AG08396 (cell line): ENCODE measurements at places on chromosomes 13 and 19.

GRCh38 chr13:25493931-25494640, 122.3 kb downstream of the ATP8A2 start:
- no peak for DNase-seq

DNA sequence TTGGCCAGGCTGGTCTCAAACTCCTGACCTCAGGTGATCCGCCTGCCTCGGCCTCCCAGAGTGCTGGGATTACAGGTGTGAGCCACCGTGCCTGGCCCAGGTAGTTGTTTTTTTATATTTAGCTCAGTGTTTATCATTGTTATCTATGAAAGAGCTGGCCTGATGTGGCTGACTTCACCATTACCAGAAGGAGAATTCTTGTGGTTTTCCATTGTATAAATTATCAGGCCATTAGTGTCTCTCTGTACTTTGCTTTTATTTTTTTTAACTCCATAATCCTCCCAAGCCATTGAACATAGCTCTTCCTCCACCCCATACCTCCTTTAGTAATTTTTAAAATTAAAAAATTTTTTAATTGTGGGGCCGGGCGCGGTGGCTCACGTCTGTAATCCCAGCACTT, 24.2 kb downstream of the CERS4 start:
- DNase-seq, result no peak

DNA sequence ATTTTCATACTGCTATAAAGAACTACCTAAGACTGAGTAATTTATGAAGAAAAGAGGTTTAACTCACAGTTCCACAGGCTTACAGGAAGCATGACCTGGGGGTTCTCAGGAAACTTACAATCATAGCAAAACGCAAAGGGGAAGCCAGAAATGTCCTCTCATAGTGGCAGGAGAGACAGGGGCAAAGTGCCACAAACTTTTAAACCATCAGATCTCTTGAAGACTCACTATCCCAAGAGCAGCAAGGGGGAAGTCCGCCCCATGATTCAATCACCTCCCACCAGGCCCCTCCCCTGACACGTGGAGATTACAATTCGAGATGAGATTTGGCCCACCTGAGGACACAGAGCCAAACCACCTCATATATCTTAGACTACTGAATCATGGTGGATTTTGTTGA, 198.7 kb downstream of the KCTD12 start:
- DNase-seq, result no peak

GRCh38 chr19:51754109-51754508, 2.4 kb upstream of the FPR1 start:
- DNase-seq, result no peak

- no peak for DNase-seq
Measured at GRCh38 chr13:112995395-112996191, 26.6 kb downstream of the MCF2L start.

DNA sequence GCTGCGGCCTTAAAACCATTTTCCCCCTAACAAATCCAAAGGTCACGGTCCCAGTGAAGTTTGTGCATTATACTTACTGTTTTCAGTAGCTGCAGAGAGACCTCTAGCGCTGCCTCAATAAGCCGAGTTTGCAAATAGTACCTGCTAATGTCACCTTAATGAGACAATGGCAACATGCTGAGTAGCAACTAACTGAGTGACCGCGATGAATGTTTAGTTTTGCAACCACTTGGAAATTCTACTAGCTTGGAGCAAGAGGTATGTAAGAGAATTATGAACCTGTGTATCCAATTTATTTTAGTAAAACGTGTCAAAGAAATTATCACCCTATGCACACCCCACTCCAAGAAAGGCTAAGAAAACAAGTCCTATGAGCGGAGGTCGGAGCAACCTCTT, 1.2 kb downstream of the KPNA3 start:
- no peak for DNase-seq

GRCh38 chr13:21616880-21617279, 12.9 kb upstream of the MICU2 start:
- DNase-seq, result no peak

GRCh38 chr19:17109962-17110598, 34.5 kb downstream of the MYO9B start:
- no peak for DNase-seq

DNA sequence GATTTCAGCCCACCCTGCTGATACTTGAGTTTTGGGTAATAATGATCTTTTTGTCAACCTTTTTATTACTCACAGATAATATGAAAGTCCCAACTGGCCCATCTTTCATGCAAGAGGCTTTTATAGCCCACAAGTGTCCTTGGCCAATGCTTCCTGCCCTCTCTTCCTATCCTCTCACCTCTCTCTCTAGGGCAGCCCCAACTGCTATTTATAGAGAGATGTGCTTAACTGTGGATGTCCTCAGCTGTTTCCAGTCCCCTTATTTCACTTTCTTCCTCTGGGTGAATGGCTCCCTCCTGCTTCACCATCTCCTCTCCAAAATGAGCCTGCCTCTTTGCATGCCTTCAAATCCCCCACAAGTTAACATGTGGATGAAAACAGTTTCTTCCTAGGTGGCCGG, 27.4 kb downstream of the ARHGEF7 start:
- no peak for DNase-seq

GRCh38 chr13:80314711-80315653, 25.9 kb downstream of the SPRY2 start:
- no peak for DNase-seq

GRCh38 chr13:101417043-101417406, 717 bp upstream of the NALCN start:
- DNase-seq, result peak; percentile 21

DNA sequence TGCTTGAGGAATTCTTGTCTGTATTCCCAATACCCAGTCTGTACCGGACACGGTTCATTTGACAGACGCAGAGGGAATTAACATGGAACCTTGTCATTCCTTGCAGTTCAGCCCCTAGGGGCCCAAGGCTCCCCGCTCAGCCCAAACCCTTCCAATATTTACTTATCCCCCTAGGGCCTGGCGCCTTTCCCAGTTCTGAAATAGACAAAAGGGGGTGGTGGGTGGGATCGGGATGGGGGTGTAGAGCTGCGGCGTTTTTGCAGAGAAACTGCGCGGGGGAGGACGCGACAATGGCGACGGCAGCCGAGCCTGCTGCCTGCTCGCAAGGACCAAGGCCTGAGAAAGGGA, 583 bp downstream of the AKAP8L start:
- peak; percentile 46 for DNase-seq

DNA sequence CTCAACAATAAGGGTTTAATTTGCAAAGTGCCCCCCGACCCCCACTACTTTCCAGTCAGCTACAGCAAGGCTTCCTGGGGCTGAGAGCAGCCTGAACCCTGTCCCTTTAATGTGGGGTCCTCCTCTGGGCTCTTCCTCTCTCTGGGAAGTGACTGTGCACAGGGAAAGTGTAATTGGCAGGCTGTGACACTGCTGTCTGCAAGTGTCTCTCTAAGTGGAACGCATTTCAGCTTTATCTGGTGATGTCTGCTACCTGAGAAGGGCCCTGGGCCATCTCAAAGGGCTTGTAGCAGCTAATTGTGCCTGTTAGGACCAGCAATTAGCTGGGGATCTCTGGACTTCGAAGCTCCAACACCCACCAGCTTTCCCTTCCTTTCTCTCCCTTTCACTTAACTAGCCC, 406.6 kb downstream of the TSHZ3 start:
- DNase-seq, result no peak

- DNase-seq, result no peak
Measured at GRCh38 chr19:1675633-1676350, 23.4 kb upstream of the TCF3 start.

DNA sequence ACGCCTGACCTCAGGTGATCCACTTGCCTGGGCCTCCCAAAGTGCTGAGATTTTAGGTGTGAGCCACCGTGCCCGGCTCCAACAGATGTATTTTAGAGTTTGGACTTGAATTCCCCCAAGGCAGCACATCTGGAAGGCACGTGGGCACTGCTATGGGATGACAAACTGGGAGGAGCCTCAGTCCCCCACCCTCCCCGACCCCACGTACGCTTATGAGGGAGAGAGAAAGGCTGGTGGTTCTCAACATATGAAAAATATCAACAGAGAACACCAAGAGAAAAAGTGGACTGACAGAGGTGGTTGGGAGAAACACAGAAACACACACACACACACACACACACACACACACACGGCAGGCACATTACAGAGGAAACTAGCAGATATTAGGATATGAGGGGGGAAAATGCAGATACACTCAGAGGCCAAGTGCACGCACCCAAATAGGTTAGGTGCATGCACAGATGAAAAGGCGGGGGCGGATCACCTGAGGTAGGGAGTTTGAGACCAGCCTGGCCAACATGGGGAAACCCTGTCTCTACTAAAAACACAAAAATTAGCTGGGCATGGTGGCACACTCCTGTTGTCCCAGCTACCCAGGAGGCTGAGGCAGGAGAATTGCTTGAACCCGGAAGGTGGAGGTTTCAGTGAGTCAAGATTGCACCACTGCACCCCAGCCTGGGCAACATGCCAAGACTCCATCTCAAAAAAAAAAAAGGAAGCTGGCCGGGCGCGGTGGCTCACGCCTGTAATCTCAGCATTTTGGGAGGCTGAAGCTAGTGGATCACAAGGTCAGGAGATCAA, 3.2 kb downstream of the STX10 start:
- DNase-seq, result no peak

DNA sequence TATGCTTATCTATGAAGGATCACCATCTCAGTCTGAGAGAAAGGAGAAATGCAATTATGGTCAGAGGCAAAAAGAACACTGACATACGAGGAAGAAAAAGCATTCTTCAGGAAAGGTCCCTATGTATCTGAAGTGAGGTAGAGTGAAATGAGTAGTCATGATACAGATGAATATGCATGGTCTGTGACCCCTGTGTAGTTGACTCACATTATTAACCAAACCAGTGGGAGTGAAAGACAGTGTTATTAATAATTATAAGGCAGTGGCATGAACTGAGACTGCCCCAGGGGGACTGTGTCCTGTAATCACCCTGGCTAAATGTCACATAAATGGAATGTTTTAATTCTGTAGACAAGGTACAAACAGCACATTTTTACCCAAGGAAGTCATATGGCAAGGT, 1320.2 kb upstream of the PCDH9 start:
- DNase-seq, result no peak

DNA sequence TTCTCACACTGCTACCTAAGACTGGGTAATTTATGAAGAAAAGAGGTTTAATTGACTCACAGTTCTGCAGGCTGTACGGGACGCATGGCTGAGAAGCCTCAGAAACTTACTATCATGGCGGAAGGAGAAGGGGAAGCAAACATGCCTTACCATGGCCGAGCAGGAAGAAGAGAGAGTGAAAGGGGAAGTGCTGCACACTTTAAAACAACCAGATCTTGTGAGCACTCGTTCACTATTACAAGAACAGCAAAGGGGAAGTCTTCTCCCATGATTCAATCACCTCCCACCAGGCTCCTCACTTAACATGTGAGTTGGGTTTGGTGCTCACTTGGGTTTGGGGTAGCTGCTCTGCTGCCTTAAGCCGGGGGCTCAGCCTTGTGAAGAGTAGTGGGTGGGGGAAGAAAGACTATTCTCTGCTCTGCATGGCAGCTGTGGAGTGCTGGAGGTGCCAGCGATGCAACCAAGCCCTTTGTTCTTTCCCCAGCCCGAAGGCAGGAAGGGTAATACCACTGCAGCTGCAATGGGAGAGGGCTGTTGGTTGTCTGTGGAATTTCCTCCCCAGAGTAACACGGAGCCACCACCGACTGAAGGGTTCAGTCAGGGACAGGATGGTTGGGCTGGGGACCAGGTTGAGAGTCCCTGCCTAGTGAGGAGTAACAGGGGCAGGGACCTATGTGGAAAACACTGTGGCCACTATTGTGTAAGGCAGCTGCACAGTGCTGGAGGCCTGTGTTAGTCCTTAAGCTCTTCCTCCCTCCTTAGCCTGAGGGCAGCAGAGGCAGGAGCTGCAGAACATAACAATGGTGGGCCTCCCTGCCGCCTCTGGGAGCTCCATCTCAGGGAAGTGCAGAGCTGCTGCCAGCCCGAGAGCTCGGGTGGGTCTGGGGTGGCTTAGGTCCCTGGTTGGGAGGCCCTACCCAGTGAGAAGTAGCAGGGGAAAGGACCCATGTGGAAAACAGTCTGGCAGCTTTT, 1262.5 kb downstream of the EFNB2 start:
- DNase-seq, result no peak

DNA sequence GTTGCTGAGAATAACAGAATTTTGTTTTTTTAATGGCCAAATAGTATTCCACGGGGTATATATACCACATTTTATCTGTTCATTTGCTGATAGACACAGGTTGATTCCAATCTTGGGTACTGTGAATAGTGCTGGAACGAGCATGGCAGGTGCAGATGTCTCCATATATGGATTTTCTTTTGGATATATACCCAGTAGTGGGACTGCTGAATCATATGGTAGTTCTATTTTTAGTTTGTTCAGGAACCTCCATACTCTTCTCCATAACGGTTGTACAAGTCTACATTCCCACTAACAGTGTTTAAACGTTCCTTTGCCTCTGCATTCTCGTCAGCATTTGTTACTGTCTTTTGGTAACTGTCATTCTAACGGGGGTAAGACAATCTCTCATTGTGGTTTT, 17.3 kb downstream of the ANKRD10 start:
- DNase-seq, result no peak

DNA sequence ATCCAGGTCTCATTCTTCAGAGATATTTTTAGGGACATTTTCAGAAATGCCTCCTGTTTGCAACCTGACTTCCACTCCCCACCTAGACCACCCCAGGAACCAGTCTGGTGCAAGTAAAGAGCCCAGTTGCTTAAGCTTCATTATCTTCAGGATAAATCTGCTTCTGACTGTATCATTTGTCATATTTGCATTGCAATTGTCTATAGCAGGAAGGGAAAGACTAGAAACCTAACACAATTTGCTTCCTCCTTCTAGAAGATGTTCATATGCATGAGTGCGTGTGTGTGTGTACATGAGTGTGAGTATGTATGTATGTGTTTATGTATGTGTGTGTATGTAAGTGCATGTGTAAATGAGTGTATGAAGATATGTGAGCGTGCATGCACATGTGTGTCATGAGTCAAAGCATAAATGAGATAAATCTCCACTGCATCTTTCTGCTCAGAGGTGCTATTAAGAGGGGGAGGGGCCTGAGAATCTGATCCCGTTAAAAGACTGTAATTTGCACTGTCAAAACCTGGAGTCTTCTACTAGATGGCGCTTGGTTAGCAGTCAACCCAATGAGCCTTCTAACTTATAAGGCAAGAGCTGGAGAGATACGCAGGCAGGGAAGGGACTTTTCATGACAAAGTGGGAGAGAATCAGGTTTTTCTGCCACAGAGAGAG, 178.8 kb upstream of the KL start:
- no peak for DNase-seq

DNA sequence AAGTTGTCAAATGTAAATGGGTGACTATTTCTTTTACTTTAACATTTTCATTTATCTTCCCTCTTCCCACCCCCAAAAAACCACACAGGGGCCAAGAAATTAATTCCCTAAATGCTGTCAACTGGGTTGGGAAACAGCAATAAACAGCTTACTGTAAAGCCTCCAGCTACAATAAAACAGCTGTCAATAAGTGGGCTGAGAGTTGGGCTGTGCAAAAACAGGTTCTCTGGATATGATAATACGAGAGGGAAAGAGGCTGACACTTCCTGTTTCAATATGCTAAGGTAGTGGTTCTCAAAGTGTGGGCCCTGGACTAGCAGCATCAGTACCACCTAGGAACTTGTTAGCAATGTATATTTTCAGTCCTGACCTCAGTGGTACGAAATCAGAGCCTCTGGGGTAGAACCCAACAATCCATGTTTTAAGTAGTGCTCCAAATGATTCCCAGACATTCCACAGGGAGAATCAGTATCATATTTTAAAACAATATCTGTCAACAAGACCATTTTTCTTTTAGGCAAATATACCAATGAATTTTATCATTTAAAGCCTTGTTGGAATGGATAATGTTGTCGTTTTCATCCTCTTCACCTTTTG, 8.4 kb downstream of the PCDH9 start:
- no peak for DNase-seq

GRCh38 chr13:30353060-30353459, 45.7 kb upstream of the KATNAL1 start:
- no peak for DNase-seq

- peak; percentile 77 for DNase-seq
Measured at GRCh38 chr19:4744451-4745174, 21.0 kb upstream of the DPP9 start.
